ENCODE measurements at places on chromosomes 13 and 19.
A peak's percentile ranks its signal among the peaks of the same experiment; 100 is the strongest.

GRCh38 chr19:50679177-50680125 lies 30.2 kb downstream of the C19orf81 start:
- peak; percentile 92 for DNase-seq

- no peak for DNase-seq
These were observed 1.4 kb downstream of the PSMD8 start for GRCh38 chr19:38375748-38376147.

GRCh38 chr13:103788061-103788652 lies 721.9 kb upstream of the SLC10A2 start:
- DNase-seq, result no peak

DNA sequence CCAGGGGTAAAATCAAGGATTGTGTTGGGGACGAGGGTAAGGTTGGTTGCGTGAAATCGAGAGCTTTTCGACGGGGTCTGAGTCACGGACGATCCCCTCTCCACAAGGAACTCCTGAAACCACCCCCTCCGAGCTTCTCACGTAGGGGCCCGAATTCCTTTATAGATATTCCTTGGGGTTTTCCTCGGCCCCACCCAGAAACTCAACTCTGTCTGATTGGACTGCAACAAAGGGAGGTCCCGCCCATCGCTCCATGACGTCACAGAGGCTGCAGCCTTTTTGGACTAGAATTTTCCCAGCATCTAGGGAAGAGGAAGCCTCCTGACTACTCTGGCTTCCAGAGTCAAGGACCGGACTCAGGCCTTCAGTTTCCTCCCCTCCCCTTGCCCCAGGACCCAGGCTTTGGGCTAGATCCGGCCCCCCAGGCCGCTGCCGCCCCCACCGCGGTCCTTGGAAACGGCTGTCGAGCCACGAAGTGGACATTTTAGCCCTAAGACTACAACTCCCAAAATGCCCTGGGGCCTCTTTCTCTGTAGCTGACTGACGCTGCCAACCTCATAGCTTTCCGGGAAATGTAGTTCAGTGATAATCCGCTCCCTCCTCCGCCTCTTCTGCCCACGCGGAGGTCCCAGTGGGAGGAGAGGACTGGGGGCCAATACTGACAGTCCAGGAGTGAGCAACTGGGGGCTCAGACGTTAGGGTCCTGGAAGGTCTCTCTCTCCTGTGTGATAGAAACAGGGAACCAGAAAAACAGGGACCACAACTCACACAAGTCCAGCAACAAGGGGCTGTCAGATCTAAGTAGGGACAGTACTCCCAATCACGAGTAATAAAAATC lies at the start of gene IZUMO1:
Gene IZUMO1, minus strand, starts transcription at position 172 of the 838 bp plus-strand sequence. CDS start 1,050 bp downstream, outside the sequence.
- peak; percentile 91 for DNase-seq

DNA sequence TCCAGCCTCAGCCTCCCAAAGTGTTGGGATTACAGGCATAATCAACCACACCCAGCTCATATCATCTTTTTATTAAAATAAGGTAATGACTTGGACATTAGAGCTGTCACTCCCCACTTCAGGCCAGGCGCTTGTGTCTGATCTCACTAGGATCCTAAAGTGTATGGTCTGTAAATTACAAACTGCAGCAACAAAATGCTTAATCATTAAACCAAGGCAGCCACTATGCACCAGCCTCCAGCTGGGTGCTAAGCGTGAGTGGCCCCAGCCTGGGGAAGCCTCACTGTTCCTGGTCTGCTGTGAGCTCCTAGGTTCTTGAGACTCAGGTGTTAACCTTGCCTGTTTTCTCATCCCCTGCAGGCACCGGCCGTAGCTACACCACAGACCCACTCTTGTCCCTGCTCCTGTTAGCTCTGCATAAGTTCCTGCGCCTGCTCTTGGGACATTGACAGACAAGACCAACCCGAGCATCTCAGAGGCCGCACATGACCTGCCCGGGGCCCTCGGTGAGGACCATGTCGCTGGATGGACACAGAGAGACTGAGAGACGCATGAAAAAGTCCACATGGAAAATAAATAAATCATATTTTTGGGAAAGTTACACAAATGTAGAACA lies 37.8 kb downstream of the VSTM2B start:
- no peak for DNase-seq

- no peak for DNase-seq
These were observed 21.5 kb downstream of the COLGALT1 start for GRCh38 chr19:17576758-17577456.

GRCh38 chr19:48444936-48445200 lies 915 bp upstream of the GRWD1 start:
- DNase-seq, result no peak

DNA sequence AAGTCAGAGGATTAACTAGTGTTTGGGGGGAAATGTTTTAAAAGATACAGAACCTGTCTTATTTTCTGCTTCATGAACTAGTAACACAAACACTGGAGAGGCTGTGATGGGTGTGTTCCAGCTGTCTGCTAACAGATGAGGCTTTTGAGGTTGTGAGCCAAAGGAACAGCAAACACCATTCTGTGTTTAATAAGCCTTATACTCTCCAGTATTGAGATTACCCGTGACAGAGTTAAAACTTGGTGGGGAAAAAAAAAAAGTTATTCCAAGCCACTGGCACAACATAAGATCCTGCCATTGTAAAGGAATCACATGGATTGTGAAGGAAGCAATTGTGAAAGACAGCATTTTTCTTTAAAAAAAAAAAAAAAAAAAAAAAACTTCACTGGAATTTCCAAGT lies 48.4 kb downstream of the KCTD12 start:
- no peak for DNase-seq

- no peak for DNase-seq
These were observed 500.9 kb downstream of the MYO16 start for GRCh38 chr13:109130093-109130835.
